Left kidney (tissue), 8 donors: ENCODE measurements at places on chromosomes 2 and 18.

- no peak for DNase-seq
Measured at GRCh38 chr18:27249933-27250332, 64.8 kb upstream of the CHST9 start.

DNA sequence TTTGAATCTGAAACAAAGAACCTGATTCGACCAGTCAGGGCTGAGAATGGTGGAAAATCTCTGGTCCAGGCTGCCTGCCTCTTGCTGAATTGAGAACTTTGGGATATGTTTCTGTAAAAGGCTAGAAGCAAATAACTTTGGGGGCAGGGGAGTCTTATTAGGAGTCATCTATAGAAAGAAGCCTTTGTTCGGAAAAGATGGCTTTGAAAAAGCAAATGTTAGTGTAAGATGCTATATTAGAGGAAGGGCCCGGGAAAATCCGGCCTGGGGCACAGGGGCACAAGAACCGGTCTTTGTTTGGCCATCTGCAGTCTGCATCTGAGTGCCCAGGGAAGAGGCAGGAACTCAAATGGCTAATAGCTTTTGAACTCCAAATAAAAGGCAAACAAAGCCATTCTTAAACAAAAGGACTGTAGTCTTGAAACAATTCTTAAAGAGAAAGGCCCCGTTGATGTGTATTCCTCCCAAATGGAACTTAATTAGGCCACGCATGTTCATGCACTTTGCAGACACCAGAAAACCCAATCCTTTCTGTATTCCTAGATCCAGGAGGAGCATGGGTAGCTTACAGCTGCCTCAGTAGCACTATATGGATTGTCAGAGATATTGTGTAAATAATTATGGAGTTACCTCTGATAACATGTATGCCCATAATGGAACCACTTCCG is 180.0 kb upstream of the ARL4C start:
- DNase-seq, result no peak

DNA sequence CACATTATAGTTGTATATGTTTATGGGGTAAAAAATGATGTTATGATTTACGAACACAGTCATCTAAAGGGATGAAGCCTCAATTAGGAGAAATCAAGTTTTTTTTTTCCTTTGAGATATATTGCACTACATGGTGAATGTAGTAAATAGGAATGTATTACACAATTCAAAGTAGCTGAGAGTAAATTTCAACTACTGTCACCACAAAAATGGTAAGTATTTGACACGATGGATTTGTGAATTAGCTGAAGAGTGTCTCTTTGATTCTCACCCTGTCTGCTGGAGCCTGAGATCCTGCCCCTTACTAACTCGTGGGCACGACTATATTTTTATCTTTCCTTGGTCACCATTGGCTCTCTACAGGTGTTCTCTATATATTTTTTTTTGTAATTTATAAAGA is 540.4 kb upstream of the DSEL start:
- DNase-seq, result no peak

- no peak for DNase-seq
Measured at GRCh38 chr2:221569425-221569845, 2.7 kb downstream of the EPHA4 start.

DNA sequence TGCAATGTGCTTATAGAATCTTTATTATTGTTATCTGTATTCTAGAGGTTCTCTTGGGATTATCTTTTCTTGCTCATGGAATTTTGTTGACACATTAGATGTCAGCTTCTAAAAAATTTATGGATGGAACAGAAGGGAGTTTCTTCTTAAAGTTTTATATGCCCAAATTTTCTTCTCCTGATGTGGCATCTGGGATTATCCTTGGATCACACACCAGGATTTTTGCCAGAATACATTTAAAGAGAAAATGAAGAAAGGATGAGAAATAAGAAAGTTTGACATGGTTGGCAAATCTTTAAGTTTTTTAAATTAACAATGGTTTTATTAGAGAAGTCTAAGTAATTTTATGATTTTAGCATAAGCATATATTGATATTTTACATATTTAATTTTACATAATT is 706.7 kb upstream of the TMEFF2 start:
- no peak for DNase-seq

GRCh38 chr2:222982010-222982908 is 69.7 kb upstream of the KCNE4 start:
- DNase-seq, result peak; percentile 43

GRCh38 chr2:54115284-54116137 is at the start of gene ACYP2:
Gene ACYP2, plus strand, starts transcription at chr2:54115615.
- peak; percentile 96 for DNase-seq

DNA sequence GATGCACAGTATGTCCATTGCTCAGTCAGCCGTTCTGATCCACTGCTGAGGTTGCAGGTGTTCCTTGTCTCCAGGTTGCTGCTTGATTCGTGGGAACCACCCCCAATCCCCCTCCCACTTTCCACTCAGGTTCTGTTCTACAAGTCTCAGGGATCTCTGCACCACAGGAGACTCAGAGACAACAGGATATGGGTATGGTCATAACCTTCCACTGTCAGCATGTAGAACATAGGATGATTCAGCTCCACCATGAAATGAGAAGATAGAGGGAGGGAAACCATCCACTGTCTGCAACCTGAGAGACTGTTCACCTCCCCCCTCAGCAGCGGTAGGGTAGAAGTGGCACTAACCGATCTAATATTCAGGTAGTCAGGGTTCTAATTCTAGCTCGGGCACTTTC is 19.0 kb upstream of the KLF7 start:
- no peak for DNase-seq

- no peak for DNase-seq
Measured at GRCh38 chr18:45253973-45254708, 361.1 kb upstream of the SLC14A2 start.

DNA sequence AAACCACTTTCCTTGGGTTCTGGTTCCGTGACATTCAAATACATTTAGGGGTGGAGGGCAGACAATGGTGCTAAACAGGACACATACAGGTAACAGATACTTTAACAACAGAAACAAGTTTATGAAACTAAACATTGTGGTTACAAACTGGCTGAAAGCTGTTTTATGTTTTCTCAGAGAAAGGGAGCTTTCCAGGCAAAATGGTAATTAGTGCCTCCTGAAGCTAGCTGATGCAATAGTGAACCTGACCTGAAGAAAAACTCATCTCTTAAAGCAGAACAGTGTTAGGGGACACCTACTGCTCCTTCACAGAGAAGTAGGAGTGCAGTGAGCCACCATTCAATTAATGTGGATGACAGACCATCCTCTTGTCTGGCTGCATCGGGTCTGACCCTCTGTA is 138.9 kb downstream of the CCDC148 start:
- no peak for DNase-seq

- no peak for DNase-seq
Measured at GRCh38 chr2:42951263-42951938, 159.0 kb upstream of the HAAO start.

GRCh38 chr2:176227874-176228273 is 39.4 kb downstream of the HOXD1 start:
- no peak for DNase-seq

DNA sequence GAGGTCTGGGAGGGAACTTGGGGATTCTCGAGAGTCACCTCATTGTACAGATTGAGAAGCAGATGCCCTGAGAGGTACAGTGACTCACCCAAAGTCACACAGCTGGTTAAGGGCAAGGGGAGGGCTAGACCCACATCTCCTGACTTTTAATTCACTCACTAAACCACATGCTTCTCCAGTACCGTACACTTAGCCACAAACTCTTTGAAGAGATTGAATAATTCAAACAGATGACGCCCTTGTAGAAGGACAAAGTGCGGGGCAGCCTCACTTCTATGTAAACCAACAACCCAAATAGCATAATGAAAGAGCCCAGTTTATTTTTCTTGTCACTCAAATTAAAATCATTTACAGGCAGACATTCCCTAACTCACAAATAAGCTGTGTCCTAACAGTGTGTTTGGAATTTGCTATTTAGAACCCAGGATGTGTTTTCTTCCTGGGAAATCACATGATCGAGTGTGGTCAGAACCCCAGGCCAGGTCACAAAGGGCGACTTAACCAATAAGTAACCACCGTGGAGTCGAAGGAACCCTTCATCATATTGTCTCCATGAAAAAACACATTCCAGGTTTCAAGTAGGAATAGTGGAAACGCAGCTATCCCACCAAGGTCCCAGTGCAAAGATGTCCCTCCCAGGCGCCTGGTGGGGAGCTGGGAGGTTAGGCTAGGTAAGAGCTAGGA is 35.8 kb upstream of the PTPN4 start:
- no peak for DNase-seq

GRCh38 chr2:8270699-8271098 is 411.2 kb upstream of the ID2 start:
- DNase-seq, result no peak

DNA sequence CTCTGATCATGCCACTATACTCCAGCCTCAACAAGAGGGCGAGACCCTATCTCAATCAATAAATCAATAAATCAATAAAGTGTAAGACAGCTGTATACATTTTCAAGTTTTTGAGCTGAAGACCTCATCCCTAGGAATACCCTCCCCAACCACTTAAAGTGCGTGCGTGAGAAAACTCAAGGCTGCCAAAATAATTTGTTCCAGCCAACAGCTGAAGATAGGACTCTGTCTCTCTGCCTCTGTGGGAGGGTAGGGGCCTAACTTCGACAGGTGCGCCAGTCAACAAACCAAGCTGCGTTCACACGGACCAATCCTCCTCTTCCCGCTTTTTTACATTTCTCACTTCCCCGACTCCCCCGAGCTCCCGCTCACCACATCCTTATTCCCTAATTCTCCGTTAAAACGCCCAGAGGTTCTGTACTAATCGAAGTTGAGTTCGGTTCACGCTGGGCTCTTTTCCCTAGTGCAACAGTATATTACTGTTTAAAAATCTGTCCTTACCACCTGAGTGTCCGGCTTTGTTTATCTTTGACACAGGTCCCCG is 618 bp downstream of the POLR2D start:
- no peak for DNase-seq

GRCh38 chr2:238039151-238039550 is 21.6 kb upstream of the SCLY start:
- no peak for DNase-seq

- DNase-seq, result no peak
Measured at GRCh38 chr2:47503481-47504070, 100.6 kb downstream of the MSH2 start.

DNA sequence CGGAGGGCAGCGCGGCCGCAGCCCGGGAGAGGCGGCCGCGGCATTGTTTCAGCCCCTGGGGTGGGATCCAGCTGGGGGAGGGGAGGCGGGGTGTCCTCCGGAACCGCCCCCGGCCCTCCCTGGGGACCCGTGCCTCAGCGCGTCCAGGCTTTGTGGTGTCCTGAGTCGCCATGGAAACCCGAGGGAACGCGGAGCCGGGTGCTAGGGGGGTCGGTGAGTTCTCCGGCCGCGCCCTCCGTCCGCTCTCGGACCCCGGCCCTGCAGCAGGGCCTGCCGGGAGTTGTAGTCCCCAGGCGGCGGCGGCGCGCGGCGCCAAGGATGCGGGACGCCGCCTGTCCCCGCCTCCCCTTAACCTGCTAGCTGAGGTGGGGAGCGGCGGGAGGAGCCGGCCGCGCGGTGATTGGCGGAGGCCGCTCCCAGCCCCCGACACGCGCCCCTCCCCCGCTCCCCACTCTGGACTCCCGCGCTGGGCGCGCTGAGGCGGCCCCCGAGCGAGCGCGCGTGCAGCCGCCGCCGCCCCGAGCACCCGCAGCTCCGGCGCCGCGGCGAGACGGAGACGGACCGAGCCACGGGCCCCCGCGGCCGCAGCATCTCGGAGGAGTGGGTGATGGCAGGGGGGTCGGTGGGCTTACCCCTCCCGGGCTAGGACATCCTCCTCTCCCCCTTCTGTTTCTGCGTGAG is at the start of gene DPYSL5:
TSS of gene DPYSL5 (plus strand) at position 478 of the 681 bp plus-strand sequence. CDS start 50,368 bp downstream, outside the sequence.
- DNase-seq, result peak; percentile 39

GRCh38 chr18:36756242-36756641 is 72.6 kb downstream of the TPGS2 start:
- no peak for DNase-seq

- DNase-seq, result no peak
Measured at GRCh38 chr2:70570041-70570661, 16.5 kb upstream of the TGFA start.
